ENCODE measurements at places on chromosomes 3 and 15.

GRCh38 chr3:122247825-122248185 lies 64.3 kb downstream of the CASR start:
- no peak for DNase-seq

- DNase-seq, result no peak
Observed at GRCh38 chr15:35499723-35500122, 46.2 kb downstream of the DPH6 start.

GRCh38 chr3:69647511-69648110 lies 91.7 kb upstream of the MITF start:
- DNase-seq, result no peak

DNA sequence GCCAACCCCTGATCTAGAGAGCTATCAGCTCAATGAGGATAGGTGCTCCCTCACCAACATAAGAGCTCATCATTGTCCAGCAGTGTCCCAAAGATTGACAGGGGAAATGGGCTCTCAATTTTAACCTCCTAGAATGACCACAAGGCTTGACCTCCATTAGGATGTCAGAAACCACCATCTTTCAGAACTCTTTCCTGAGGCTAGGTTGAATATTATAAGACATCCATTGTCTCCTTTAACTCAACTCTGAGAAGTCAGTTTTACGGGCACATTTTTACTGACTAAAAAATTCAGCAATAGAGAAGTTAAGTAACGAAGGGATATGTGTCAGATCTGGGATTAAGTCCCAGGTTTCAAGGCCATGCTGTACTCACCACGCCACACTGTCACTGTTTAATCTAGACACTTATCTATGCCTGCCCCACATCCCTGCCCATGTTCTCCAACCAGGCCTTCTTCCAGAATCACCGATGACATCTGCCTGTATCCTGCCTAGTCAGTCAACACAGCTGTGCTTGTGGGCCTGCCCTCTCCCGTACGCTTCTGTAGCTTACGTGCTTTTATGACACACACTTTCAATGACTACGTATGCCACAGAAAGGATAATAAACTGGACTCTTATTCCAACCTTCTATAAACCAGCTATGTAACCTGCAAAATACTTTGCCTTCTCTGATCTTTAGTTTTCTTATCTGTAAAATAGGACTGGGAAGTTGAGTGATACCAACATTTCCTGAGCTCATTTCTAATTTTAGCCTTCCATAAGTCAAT lies 17.1 kb upstream of the MUC13 start:
- DNase-seq, result peak; percentile 25

DNA sequence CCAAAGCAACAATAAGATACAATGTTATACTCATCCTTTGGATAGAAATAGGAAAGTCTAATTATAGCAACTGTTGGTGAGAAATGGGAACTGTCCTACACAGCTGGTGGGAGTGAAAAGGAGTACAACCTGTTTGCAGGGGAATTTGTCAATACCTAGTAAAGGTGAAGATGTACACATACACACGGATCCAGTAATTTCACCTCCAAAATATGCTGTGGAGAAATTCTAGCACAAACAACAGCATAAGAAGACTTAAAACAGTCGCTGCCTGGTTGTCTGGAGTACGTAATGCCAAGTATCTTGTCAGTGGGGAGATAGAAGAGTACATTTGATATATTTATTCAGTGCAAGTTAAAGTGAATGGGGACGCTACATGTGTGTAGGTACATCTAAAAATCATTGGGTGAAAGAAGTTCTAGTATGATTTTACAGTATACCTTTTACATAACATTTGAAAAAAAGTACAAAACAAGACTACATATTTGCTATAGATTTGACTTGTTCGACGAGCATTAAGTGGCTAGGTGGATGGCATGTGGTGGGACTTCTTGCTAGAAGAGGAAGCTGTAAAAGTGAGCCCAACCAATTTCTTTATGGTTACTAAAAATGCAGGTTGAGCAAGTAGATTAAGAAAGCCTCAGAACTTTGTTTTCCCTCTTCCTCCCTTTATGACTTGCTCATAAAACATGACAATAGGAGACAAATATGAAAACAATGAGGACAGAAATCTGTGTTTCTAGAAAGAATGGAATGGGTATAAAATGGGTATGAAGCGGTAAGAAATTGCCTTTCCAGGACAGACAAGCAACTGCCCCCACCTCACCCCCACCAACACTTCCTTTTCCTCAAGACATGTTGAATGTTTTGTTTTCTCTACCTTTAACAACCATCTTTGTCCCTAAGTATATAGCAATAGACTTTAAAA lies 50.2 kb upstream of the CCR4 start:
- DNase-seq, result no peak

GRCh38 chr3:193688834-193689714 lies 96.1 kb downstream of the OPA1 start:
- DNase-seq, result no peak

DNA sequence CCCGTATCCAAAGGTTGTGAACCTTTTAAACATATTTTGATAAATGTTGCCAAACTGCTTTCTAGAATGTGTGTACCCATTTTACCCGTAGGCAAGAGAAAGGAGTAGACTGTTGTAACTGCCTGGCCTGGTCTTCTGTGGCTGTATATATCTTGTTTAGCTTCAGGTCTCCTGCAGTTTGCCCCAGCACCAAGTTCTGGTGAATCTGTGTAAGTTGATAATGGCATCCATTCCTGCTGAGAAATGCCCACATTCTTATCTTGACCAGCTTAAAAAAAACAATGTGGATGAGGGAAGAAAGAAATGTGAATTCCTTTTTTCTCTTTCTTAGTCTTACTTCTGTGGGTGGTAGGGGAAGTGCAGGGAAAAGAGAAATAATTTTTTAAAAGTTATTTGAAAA lies 53.3 kb upstream of the TLE3 start:
- DNase-seq, result no peak

DNA sequence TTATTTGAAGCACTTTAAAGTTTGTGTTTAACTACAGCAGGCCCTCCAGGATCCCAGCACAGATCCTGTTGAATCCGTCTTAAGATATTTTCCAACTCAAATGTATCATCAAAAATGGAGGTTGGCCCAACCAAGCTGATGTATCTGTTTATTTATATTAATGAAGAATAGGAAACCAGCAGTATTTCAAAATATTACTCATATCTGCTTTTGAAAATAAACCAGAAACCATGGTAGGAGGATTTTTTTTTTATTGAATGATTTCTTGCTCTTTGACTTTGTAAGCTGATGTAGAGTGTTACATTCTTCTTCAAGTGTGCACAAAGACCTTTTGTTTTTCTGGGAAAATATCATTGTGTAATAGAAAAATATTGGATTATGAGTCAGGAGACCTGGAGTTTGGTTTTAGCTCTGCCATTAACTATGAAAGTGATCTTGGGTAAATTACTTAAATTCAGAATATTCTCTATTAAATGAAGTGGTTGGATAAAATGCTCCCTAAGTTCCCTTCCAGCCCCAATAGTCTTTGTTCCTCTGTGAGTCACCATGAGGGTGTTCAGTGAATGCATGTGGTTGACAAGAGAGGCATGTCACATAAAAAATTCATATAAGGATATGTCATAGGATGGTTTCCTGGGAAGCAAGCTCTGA lies 221.3 kb upstream of the GAP43 start:
- DNase-seq, result no peak

DNA sequence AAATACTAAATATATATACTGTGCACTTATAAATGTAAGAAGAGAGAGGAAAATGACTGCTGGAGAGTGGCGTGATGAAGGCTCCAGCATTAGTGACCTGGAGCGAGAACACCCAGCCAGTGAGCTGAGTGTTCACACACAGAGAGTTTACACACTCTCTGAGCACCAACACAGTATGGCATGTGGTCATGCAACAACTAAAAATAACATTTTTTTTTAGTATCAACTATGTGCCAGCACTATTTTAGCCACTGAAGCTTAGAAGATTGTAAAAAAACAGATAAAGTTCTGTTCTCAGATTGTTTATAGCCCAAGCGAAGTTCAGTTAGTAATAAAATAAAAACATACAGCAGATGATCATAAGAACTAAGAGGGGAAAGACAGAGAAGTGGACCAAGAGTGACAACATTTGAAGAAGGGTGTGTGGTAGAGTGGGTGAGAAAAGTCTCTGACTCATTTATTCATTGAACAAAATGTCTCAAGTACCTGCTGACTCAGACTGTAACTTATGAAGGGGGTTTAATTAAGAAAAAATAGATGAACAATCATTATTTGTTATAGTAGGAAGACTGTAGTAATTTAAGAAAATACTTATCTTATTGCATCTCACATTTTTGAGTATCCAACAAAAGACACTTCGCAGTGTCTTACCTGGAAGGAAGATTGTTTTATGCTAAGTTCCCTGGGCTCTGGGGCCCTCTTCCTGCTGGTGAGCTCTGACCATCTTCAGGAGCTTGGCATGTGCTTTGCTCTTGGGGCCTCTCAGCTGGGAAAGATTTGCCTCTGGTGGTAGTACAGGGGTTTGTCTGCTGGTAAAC lies 43.8 kb downstream of the GAP43 start:
- DNase-seq, result no peak

GRCh38 chr15:101027920-101028319 lies 108.8 kb downstream of the LRRK1 start:
- DNase-seq, result no peak

DNA sequence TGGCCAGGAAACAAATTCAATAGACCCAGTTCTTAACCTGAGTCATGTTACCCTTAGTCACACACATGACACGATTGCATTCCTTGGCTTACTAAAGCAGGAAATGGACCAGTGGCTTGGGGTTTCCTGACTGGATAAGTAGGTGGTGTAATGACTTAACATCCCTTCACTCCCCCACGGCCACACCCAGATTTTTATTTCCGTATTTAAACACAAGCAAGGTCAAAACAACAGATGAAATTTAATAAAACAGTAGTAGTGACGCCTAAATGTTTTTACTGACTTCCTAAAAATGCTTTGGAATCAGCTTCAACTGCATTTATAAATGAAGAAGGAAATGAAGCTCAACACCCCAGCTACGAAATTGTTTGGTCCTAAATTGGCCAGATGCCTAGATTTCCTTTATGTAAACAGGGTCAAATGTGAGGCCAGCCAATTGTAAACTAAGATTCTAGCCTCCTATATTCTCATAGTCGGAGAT lies 324.3 kb downstream of the CHST2 start:
- no peak for DNase-seq

DNA sequence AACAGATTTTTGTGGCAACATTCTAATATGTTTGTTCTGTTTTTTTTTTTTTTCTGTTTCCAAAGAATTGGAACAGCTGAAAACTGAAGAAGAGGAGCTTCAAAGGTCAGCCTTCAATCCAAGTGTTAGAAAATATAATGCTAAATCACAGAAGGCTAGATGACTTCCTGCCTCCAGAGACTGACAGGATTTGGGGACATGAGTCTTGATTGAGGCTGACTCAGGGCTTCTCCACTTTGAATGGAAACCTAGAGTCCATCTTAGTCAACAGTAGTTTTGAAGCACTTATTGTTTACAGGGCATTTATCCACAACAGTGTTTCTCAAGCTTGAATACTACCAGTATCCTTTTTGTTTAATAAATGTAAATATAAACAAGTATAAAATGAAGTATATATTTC lies 44.5 kb upstream of the RAD51 start:
- no peak for DNase-seq

DNA sequence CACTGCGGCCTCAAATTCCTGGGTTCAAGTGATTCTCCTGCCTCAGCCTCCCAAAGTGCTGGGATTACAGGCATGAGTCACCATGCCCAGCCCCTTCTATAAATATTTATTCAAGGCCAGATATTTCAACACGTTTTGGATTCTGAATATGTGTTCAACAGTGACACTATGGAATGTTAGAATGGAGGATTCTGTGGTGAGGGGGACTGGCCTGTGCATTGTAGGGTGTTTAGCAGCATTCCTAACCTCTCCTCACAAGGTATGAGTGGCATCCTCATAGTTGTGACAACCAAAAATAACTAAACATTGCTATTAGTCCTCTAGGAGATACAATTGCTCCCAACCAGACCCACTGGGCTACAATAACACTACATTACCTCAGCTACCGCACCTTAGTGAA lies 104.0 kb upstream of the ATP10A start:
- DNase-seq, result no peak

- DNase-seq, result no peak
Observed at GRCh38 chr15:66862111-66862939, 160.3 kb downstream of the SMAD6 start.

DNA sequence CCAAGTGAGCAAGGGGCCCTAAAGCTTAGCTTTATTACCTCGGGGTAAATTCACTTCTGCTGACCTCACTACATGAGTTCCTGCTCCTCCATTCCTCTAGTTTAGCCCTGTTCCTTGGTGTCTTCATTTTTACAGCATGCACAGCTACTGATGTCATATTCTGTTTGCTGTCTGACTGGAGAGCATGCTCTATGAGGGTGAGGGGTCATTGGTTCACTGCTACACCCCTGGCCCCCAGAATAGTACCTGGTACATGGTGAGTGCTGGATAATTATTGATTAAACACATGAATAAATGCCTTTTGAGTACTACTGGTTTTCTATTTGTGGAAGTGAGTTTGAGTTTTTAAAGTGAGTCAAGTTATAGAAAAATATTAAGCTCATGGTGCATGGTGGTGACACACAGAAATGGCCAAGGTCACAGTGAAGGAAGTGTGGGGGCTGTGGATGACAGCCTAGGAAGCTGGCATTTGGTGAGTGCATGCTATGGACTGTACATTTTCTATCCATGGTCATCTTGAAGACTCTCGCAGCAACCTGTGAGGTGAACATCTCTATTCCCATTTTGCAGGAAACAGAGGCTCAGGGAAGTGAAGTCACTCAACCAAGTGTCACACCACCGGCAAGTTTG lies 34.0 kb downstream of the RPLP1 start:
- DNase-seq, result no peak

DNA sequence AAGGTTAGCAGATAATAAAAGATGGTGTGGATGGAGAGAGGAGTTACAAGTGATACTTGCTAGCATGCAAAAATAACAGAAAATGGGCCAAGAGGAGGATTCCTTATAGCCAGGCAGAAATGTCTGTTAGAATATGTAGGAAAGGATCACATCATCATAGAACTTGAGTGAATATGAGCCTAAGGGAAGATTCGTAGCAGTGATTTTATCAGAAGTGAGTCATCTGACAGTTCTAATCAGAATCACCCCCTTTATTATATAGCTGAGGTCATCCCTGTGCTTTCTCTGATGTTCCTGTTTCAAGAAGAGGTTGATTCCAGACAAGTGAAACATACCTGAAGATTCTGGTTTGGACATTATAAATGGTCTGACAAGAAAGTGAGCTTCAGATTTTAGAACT lies 22.9 kb downstream of the EXOG start:
- no peak for DNase-seq

GRCh38 chr3:110774496-110775265 lies 296.9 kb upstream of the NECTIN3 start:
- DNase-seq, result no peak

DNA sequence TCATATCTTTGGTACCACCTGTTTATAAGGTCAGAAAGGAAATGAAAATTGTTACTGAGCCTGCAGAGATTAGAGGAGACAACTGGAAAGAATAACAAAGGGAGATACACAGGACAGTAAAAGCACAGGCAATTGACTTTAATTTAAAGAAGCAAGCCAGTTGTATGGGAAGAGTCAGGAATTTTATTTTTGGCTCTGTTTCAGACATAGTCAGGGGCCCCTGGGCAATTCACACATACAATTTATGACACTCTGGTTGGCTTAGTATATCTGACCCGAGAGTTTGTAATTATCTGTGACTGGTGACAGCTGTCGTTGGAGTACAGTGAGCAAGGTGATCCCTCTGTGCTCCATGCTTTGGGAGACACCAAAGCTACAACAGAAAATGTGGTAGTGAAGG lies 591.9 kb upstream of the NECTIN3 start:
- no peak for DNase-seq

GRCh38 chr15:43930079-43930478 lies 103.3 kb downstream of the WDR76 start:
- no peak for DNase-seq

Measured in NCI-H510A (cell line).